ENCODE measurements at places on chromosomes 5 and 9.
A peak's percentile ranks its signal among the peaks of the same experiment; 100 is the strongest.

DNA sequence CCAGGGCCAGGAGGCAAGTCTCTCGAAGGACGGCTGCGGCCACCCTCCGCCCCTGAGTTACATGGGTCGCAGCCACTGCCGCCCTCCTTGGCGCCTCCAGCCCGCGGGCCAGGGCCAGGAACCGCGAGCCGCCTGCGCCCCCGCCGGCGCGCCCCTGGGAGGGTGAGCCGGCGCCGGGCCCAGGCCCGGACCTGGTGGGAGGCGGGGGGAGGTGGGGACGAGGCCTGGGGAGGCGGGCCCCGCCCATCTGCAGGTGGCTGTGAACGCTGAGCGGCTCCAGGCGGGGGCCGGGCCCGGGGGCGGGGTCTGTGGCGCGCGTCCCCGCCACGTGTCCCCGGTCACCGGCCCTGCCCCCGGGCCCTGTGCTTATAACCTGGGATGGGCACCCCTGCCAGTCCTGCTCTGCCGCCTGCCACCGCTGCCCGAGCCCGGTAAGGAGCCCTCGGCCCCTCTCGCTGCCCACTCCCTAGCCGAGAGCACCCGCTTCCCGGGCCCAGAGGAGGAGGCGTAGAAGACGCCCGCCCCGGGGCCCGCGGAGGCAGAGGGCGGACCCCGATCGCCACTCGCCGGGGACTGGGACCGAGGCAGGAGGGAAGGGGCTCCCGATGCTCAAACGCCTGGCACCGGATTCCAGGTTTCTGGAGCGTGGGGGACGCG lies at the start of gene ASS1:
Gene ASS1, plus strand, starts transcription at position 397 of the 657 bp plus-strand sequence. CDS start 7,268 bp downstream, outside the sequence.
- DNase-seq: peak; percentile 66

DNA sequence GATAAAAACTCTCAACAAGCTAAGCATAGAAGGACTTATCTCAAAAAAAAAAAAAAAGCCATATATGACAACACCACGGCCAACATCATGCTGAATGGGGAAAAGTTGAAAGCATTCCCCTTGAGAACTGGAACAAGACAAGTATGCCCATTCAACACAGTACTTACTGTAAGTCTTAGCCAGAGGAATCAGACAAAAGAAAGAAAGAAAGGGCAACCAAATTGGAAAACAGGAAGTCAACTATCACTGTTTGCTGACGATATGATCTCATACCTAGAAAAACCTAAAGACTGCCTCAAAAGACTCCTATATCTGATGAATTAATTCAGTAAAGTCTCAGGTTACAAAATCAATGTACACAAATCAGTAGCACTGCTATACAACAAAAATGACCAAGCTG lies 24.6 kb upstream of the PTGER4 start:
- no peak for DNase-seq

- no peak for DNase-seq
These were observed 118.6 kb downstream of the RGS3 start for GRCh38 chr9:113581865-113582697.

DNA sequence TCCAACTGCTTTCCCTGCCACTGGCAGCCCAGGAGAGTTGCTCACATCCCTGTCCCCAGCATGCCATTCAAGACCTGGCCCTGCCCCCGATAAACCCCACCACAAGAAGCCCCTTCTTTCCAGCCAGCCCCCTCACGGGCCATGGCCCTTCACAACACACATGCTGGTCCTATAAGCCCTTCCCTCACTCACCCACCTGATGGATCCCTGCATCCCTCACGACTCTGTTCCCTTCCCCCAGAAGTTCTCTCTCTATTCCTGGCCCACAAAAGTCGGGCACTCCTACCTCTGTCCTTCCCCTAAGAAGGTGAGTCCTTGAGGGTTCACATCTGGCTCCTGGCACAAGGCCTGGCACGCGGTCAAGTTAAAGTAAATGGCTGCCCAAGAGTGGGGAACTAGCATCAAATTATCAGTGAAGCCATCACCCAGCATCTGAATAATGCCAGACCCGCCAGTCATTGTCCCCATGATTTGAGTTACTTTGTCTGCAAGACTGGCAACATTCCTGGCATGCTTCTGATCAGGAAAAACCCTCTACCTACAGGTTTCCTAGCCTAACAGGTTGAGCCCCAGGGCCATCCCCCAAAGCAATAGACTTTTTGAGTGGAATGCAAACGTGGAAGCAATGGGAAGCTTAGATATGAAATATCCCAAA lies 65.9 kb downstream of the CRB2 start:
- DNase-seq: no peak

DNA sequence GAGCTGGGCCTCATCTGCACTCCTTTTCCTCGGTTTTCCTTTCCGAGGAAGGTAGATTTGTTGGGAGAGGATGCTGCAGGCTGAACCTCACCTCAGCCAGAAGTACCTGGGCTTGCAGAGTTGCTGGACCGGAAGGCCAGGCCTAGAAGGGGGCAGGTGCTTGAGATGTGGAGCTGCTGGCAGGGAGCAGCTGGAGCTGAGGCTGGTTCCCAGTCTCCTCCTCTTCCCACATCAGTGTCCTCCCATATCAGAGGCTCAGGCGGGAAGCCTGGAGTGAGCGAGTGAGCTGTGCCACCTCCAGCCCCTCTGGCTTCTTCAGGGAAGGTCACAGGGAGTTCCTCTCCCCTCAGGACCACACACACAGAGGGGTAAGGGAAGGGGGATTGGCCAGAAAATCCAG lies 259.4 kb downstream of the GADD45G start:
- DNase-seq: peak; percentile 15

DNA sequence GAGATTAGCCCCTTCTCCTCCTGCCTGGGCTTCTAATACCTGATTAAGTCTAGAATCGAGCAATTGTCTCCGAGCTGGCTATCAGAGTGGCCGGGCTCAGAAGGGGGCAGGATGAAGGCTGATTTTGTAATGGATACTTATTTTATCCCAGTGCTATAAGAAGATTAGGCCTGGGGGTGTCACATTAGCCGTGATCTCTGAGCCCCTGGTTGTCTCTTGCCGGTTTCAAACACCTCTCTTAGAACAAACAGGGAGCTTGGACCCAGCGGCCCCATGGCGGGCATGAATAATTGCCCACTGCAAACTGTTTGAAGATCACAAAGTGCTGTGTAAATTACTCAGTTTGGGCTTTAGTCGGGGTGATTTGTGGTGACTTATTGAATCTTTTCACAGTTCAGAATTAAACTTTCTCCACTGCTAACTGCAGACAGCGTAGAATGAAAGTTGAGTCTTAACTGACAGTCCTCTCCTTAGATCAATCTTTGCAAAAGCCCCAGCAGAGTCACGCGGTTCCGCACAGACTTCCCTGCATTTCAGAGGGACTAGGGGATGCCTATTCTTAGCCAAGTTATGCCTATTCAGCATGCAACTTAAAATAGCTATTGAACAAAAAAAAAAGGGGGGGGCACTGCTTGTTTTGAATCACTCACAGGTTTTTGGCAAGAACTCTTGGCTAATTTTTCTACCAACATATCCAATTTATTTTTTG lies 200.6 kb upstream of the IRX1 start:
- no peak for DNase-seq

DNA sequence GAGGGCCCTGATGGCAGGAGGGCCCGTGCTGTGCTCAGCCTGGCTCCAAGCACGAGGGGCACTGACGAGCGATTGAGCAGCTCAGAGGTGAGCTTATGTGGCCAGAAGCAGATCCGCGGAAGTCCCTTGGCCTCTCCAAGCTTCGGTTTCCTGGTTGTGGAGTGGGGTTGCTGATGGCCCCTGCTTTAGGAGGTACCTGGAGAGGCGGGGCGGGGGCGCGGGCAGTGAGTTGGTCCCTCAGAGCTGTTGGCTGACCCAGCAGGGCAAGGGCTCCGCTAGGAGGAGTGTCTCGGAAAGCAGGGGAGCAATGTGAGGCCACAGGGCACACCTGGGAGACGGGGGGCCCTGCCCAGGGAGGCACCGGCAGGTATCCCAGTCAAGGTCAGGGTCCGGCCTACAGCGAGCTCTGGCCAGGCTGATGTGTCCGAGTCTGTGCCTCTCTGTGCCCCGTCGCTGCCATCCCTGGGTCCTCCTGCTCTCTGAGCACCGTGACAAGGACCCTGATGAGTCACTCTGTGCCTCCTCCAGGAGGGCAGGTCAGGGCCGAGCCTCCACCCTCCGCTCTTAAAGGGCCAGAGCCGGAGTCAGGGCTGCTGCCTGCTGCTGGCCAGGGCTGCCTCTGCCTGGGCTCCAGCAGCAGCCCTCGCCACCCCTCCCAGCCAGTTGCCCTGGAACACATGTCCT lies 14.8 kb downstream of the NCS1 start:
- no peak for DNase-seq

- peak; percentile 81 for DNase-seq
These were observed at the start of gene PTPRD for GRCh38 chr9:10612641-10613398. PTPRD (minus strand) TSS chr9:10613002.

DNA sequence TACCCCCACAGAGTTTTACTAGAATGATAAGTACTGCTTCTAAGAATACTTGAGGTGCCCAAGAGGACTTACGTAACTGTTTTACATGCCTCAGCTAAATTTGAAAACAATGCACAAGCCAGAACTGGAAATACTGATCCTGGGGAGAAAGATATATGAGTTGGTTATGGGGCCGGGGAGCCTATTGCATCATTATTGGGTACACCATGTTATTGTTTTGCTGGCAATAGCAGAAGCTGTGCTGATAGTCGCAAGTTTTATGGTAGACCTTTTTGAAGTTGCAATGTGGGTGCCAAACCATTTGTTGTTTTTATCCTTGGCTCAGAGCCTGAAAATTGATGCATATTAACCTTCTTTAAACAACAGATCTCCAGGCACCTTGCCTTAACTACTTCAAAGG lies 108.4 kb upstream of the DHFR start:
- DNase-seq: no peak
